K562 (cell line): ENCODE measurements at places on chromosomes 3 and 15.

DNA sequence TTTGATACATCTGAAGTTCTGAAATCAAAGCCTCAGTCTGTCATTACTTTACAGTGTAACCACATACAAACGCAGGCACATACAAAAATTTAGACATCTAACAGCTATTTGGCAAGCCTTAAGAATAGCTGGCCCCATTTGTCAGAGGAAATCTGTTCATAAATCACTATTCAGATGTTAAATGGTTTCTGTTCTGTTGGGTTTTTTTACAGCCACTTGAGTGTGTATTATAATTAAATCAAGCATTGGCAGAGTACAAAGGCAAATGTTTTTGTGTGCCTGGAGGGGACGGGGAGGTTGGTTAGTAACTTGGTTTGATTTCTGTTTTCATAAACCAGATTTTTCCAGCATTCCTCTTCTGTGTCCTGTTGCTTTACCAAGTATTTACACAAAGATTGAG lies 24.1 kb downstream of the PIGB start:
- DNase-seq: no peak

- no peak for DNase-seq
Measured at GRCh38 chr15:88431441-88431840, 35.7 kb downstream of the MRPL46 start.

DNA sequence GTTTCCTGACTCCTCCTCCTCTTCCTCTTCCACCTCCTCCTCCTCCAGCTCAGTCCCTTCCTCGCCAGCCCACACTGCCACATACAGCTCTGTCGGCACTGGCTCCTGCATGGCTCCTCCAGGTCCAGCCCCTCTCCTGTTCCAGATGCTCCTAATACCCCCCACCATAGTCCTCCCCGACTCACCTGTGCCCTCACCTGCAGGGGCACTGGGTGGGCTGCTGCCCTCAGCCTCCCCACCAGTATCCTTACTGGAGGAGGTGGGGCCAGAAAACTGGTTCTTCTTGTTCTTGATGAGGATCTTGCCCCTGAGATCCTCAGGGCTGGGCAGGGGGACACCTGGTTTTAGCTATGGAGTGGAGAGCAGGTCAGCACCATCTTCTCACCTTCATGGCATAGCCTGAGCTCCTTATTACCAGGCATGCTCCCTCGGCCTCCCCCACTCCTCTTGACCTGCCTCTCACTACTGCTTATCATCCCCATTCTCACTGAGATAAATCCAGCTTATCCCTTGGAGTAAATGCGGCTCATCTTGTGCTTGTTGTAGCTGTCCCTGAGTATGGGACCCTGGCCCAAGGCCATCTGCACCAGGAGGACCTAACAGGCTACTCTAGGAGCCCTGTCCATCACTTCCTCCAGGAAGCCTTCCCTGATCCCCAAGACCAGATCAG lies 11.0 kb downstream of the PLCB2 start:
- no peak for DNase-seq

DNA sequence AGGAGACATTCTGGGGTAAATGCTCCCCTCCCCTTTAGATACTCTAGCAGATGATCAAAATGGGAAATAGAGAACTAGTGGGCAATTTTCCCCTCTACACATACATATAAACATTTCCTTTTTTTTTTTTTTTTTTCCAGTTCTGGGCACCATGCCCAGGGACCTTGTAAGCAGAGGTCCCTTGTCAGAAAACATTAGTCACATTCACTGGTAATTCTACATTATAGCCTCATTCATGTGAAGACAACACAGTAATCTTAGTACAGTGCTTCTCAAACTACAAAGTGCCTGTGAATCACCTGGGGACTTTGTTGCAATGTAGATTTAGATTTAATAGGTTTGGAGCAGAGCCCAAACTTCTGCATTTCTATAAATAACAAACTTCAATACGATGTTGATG lies 60.1 kb upstream of the ACTC1 start:
- no peak for DNase-seq

GRCh38 chr15:92306663-92307062 lies 87.0 kb upstream of the ST8SIA2 start:
- peak; percentile 12 for DNase-seq

- DNase-seq: no peak
Measured at GRCh38 chr15:25057574-25057973, 102.8 kb downstream of the SNRPN start.

DNA sequence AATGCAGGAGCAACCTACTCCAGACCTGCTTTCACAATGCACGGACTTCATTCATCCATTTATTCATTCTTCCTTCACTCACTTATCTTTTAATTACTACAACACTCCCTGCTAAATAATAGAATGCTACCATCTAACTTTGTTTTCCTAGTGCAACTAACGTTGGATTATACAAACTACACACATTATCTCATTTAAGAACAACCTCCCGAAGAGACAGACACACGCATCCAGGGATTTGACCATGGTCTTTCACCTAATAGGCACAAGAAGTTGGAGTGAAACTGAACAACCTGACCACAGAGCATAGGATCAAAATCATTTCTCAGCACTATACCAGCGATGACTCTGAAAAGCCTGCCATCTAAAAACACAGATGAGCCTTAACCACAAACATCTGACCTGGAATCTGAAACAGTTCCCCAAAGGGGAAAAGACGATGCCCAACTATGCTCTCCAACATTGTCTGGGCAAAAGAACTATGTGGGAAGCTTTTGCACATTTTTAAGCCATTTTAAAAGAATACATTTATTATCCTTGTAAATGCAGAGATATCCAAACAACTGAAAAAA lies 21.0 kb downstream of the ZNF385D start:
- DNase-seq: no peak

DNA sequence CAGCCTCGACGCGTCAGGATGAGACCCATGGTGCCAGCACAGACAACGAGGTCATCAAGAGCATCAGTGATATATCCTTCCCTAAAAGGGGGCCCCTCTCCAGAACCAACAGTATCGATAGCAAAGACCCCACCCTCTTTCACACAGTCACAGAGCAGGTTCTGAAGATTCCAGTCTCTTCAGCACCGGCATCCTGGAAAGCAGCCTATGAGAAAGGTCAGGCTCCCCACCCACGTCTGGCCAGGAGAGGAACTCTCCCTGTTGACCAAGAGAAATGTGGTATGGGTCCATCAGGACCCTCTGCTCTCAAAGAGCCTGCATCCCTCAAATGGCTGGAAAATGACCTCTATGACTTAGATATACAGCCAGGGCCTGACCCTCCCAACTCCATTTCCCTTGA lies 11.6 kb downstream of the ANKRD34C start:
- DNase-seq: no peak

DNA sequence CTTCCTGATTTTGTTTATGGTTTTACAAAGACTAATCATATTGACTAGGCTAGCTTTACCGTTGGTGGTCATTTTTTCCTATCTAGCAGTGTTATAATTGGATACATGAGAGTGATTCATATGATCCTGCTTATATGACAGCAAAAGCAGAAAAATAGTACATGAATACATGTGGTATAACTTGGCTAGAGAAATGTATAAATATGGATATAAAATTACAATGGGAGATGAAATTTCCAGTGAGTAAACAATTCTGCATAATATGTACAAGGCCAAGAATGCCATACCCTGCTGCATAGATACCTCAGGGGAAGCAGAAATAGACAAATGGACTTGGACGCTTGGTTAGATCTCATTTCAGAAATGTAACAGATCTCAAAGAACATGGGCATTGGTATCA lies 103.1 kb downstream of the DTWD1 start:
- DNase-seq: no peak

- no peak for DNase-seq
Measured at GRCh38 chr3:174596447-174596982, 262.6 kb upstream of the NAALADL2 start.

GRCh38 chr15:96619174-96619573 lies 288.7 kb downstream of the NR2F2 start:
- no peak for DNase-seq

GRCh38 chr15:79172801-79173460 lies 82.4 kb upstream of the RASGRF1 start:
- DNase-seq: no peak

- DNase-seq: no peak
Measured at GRCh38 chr3:123004201-123004918, 23.2 kb downstream of the SEMA5B start.

- no peak for DNase-seq
Measured at GRCh38 chr3:127386490-127386889, 98.6 kb upstream of the PRR20G start.

GRCh38 chr15:80936288-80937078 lies 53.1 kb downstream of the MESD start:
- peak; percentile 24 for DNase-seq

DNA sequence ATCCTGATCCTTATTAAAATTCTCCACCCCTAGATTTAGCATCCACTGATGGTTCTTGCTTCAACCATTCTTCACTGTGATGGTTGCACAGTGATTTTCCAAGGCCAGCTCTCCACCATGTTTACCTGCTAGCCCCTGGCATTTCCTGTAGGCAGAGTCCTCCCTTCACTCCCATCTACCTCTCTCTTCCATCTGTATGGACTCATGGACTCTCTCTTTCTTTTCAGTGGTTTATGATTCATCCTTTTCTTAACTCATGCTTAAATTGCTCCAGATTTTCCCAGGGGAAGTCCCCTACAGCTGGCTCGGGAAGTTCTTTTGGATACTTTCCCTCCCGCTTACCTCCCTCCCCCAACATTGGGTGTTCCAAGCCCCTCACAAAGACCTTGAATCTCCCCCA lies 18.7 kb downstream of the TGM4 start:
- DNase-seq: no peak

- peak; percentile 31 for DNase-seq
Measured at GRCh38 chr15:90560229-90560776, 30.6 kb downstream of the CRTC3 start.

DNA sequence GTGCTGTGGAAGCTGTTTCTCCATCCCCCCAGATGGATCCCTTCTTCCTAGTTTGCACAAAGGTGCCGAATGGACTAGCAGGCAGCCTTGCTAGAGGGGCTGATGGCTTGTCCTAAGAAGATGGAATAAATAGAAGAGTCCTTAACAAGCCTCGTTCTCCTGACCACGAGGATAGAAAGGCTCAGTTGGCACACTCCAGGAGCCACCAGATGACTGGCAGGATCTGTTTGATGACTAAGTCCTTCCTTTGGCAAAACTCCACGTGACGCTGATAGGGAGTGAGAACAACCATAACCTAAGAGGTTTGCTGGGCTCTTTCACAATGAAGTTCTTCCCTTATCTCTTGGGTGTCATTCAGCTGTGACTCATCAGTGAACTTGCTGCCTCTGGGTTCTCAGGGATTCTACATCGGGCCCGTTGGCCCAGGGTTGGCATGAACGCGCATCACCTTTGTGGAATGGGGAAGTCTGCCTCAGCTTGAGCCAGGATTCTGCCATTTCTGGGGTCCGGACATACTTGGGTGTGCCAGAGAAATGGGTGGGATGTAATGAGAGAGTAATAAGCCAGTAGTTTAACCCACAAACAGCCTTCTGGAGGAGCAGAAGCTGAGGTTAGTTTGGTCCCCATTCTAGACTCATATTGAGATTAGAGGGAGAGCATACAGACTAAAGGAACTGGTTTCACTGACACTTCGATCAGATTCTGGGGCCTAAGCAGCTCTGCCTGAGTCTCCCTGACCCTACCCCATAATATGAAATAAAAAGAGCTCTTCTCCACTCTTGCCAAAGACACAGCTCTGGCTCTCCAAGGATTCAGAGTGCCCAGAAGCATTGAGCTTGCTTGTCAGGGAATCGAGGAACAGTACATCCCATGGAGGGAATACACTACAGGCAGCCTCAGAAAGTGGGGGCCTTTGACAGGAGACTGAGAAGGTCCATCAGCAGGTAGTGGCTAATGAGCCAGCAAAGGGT lies 2.0 kb upstream of the MELTF start:
- DNase-seq: peak; percentile 93

DNA sequence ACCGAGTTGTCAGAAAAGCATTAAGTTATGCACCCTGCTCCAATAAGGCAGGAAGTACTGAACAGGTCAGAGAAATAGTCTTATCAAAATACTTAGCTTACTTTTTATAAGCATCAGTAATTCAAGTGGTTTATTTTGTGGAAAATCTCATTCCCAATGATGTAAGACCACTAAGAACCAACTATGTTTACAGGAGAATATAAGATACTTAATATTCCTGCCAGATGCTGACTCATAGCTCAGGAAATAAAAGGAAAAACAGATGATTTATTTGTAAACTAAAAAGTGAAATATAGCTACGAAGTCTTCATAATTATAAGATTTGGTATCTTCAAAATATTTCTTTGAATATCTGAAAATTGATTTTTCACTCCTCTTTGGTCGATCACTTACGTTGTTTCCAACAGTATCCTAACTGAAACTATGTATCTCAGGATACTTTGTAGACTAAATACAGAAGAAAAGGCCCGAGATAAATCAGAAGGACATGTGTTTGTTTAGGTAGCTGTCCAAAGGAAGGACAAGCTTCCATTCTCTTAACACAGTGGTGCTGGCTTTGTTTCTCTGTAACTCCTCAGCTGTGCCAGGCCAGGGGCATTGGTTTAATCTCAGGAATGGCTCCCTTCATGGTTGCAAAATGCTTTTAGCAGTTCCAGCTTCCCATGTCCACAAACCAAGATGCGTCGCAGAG lies 295.8 kb downstream of the GBE1 start:
- DNase-seq: no peak

GRCh38 chr15:90872486-90873184 lies 4.2 kb downstream of the FURIN start:
- peak; percentile 40 for DNase-seq

DNA sequence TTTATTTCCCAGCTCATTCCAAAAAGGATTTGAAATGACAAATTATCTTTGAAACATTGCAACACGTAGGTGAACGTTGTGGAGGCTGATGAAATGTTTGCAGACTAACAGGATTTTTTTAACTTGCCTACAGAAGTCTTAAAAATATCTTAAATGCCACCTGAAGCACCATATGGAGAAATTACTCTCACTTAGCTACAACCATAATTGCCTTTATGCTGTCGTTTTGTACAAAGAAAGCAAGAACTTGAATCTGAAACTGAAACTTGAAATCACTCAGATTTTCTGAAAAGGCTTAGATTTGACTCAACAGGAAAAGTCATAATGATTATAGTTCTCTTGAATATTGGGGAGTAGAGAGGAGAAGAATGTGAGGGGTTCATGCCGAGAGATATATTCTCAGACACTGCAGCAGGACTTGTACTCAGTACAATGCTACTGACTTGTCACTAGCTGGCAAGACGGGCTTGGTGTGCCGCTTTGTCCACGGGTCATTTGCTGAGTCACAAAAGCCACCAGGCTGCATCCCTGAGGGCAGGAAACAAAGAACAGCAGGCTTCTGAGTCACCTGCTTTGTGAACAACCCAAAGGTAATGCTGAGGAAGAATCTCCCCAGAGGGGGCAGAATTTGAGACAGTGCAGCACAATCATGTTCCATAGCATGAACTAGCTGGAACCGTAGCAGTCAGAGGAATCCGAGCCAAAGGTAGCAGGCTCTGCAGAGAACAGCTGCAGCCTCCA lies 7.1 kb upstream of the FMN1 start:
- DNase-seq: no peak

DNA sequence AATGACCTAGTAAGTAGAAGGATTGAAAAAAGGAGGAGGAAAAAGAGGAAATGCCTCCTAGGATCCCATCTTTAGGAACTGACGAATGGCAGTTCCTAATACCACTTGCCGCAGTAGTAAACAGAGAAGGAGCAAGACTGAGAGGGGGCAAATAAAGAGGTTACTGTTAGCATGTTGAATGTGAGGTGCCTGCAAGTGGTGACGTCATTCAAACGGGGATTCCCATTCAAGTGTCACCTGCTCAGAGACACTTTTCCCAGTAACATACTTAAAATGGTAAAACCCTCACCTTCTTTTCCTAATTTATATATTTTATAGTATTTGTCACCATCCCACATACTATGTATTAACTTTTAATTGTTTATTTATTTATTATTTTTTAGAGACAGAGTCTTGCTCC lies 178.9 kb downstream of the IL5RA start:
- DNase-seq: no peak
